SK-N-SH (cell line): ENCODE measurements at places on chromosomes 11 and 22. TPM values are rescaled to one million over a fixed set of nuclear protein-coding genes. Genes with fewer than 3 reads are reported as not detected.

CHST1 gene
- 2.7 and 4.9 TPM in 2 replicates for polyA plus RNA-seq

EFCAB6 gene
- polyA plus RNA-seq = 0.41 and 0.46 TPM in 2 replicates

GRCh38 chr11:85725510-85726258 is 39.7 kb upstream of the CCDC89 start:
- no peak for DNase-seq

GRCh38 chr22:19892257-19892879 is 37.7 kb upstream of the GNB1L start:
- peak; percentile 79 for DNase-seq

GRCh38 chr22:38414009-38414395 is 41.0 kb downstream of the KCNJ4 start:
- no peak for DNase-seq

- no peak for DNase-seq
Measured at GRCh38 chr11:120998581-120998980, 25.3 kb upstream of the TBCEL start.

GRCh38 chr11:115503886-115504275 is 334 bp downstream of the CADM1 start:
- peak; percentile 64 for DNase-seq

GRCh38 chr11:46445920-46446771 is 54.6 kb upstream of the CHRM4 start:
- DNase-seq = no peak

SDHAF2 gene
- 81.7 and 116 TPM in 2 replicates for polyA plus RNA-seq

GRCh38 chr11:121451986-121452608 is at the start of gene SORL1:
SORL1 (plus strand) TSS chr11:121452314; CDS start chr11:121452332, 18 bp downstream.
- peak; percentile 93 for DNase-seq

GRCh38 chr22:28429711-28430110 is 249.9 kb downstream of the TTC28 start:
- DNase-seq = no peak

GRCh38 chr22:28025333-28025732 is 106.3 kb upstream of the PITPNB start:
- DNase-seq = peak; percentile 72

GRCh38 chr11:119827113-119827512 is 98.1 kb upstream of the NECTIN1 start:
- no peak for DNase-seq

DNA sequence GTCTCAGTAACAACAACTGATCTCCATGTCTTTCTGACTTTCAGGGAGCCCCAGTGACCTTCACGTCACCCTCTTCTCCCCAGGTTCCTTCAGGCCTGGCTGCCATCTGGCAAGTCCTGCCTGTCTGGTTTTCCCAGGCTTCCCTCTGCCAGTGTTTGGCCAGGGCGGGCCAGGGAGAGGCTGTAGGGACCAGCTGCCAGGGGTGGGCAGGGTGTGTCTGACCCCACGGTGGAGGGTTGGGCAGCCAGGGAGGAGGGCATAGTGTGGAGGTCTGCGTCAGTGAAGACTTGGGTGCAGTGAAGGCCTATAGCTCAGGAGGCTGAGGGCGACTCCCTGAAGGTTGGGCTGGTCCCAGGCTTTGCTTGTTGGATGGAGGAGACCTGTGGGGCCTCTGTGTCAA is 11.9 kb upstream of the MRGPRX2 start:
- DNase-seq = no peak

GRCh38 chr22:43217285-43218030 is 30.5 kb upstream of the TTLL12 start:
- no peak for DNase-seq

SLC43A1 gene
- 3.7 and 4.4 TPM in 2 replicates for polyA plus RNA-seq

BTG4 gene
- polyA plus RNA-seq = 0.26 and 0.34 TPM in 2 replicates

DNHD1 gene
- 5.3 and 7.6 TPM in 2 replicates for polyA plus RNA-seq

DNA sequence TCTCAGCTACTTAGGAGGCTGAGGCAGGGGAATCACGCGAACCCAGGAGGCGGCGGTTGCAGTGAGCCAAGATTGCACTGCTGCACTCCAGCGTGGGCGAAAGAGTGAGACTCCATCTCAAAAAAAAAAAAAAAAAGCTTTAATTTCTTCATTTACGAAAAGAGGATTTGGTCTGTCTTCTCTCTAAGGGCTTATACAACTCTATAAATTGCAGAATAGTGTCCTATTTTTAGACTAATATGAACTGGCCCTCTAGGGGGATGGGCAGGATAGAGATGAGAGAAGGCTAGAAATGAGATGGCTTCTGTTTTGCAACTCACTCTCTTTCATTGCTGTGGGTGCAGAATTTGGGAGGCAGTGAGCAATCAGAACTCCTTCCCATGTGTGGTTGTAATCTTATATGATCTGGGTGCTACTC is 11.3 kb downstream of the MAML2 start:
- DNase-seq = no peak

MS4A3 gene
- not detected in 2 replicates for polyA plus RNA-seq

- DNase-seq = peak; percentile 27
Measured at GRCh38 chr11:111633756-111634362, 31.6 kb downstream of the SIK2 start.

DNA sequence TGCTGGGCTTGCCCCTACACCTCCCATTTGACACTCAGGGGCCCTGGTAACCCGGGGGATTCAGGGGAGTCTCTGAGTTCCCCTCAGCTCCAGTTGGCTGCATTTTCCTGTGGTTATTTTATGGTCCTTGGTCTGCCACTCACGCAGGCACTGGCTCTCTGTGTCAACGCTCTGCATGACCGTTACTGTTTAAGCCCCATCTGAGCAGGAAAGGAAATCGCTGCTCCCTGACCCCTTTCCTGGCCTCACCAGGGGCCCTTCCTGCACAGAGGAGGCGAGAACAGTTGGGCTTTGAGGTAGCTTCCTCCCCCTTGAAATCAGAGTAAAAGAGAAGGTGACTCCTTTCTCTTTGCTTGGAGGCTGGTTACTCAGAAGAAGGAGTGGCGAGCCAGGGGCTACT is 2.4 kb downstream of the C1QTNF4 start:
- DNase-seq = no peak
